Mammary microvascular endothelial cell (primary cell): ENCODE measurements at places on chromosomes 2 and 18. TPM values are rescaled to one million over a fixed set of nuclear protein-coding genes. Genes with fewer than 3 reads are reported as not detected.

DSC1 gene
- not detected in 2 replicates for total RNA-seq

UGT1A10 gene
- not detected in 2 replicates for total RNA-seq

DNER gene
- total RNA-seq: 2.1 and 2.6 TPM in 2 replicates

SPATA3 gene
- total RNA-seq: not detected in 2 replicates

CDK15 gene
- total RNA-seq: 0.07 TPM in 1 of 2 replicates, not detected in the other

RGPD3 gene
- total RNA-seq: 0.10 and 0.13 TPM in 2 replicates

FTCDNL1 gene
- total RNA-seq: 0.93 and 1.9 TPM in 2 replicates

PTPRM gene
- total RNA-seq: 30.7 and 36.9 TPM in 2 replicates

C2orf78 gene
- total RNA-seq: not detected in 2 replicates

SNORC gene
- total RNA-seq: 0.10 and 1.6 TPM in 2 replicates

MAP3K2 gene
- 13.6 and 17.8 TPM in 2 replicates for total RNA-seq

CUL3 gene
- total RNA-seq: 46.5 and 49.0 TPM in 2 replicates

RTKN gene
- total RNA-seq: 3.2 and 5.6 TPM in 2 replicates

CTAGE1 gene
- total RNA-seq: not detected in 2 replicates

PRSS56 gene
- not detected in 2 replicates for total RNA-seq

EFHD1 gene
- total RNA-seq: 0.20 TPM in 1 of 2 replicates, not detected in the other

STARD6 gene
- total RNA-seq: not detected in 2 replicates

LINC00305 gene
- not detected in 2 replicates for total RNA-seq

STAT4 gene
- 0.27 TPM in 1 of 2 replicates, not detected in the other for total RNA-seq

HMSD gene
- not detected in 2 replicates for total RNA-seq

NAT8 gene
- not detected in 2 replicates for total RNA-seq

IL36G gene
- total RNA-seq: not detected in 2 replicates

CASP10 gene
- 28.2 and 34.0 TPM in 2 replicates for total RNA-seq

GAREM2 gene
- total RNA-seq: 0.20 and 0.25 TPM in 2 replicates

C2orf80 gene
- not detected in 2 replicates for total RNA-seq

TSPYL6 gene
- total RNA-seq: not detected in 2 replicates

EVA1A gene
- 59.5 and 78.1 TPM in 2 replicates for total RNA-seq

RNF144A gene
- total RNA-seq: 14.0 and 14.3 TPM in 2 replicates

MALL gene
- total RNA-seq: 171 and 194 TPM in 2 replicates

HOXD11 gene
- 0.10 TPM in 1 of 2 replicates, not detected in the other for total RNA-seq

IL18R1 gene
- total RNA-seq: 1.00 and 1.3 TPM in 2 replicates

PLEK gene
- 0.05 TPM in 1 of 2 replicates, not detected in the other for total RNA-seq

ALPI gene
- not detected in 2 replicates for total RNA-seq

ACVR1C gene
- not detected in 2 replicates for total RNA-seq

ATOH8 gene
- total RNA-seq: 15.4 and 17.1 TPM in 2 replicates

GAD1 gene
- not detected in 2 replicates for total RNA-seq

EMX1 gene
- total RNA-seq: not detected in 2 replicates

AMER3 gene
- total RNA-seq: not detected in 2 replicates

RESP18 gene
- not detected in 2 replicates for total RNA-seq

GIGYF2 gene
- 28.2 and 33.0 TPM in 2 replicates for total RNA-seq
